ENCODE measurements at places on chromosomes 7 and 10.
A peak's percentile ranks its signal among the peaks of the same experiment; 100 is the strongest.

- no peak for DNase-seq
These were observed 154.5 kb downstream of the SGMS1 start for GRCh38 chr10:50469288-50469687.

DNA sequence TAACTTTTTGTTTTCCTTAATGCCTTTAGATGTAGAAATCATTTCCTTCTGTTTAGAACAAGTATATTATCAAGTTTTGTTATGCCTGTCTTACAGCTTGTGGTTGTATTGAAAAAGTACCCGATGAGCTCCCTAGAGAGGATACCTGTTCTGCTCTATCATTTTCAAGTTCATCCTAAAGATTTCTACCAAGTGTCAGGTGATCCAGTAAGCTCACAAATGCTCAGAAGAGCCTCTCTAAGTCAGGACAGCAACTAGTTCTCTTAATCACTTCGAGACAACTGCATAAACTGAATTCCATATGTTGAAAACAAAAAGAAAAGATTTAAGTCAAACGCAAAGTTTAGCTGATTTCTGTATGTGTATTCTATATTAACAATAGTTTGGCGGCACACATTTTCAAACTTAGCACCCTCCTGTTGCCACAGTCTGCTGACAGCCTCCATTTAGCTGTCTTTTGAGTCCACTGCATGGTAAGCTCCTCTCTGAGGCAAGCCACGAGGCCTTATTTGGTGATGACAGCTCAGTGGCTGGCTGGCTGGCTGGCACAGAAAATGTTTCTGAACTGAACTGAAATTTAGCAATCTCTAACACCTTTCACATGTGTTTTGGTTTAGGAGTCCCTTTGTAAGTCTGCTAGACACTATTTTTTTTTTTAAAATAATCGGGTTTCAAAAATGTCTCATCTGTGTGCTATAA, 59.4 kb downstream of the SEMA3C start:
- DNase-seq = no peak

DNA sequence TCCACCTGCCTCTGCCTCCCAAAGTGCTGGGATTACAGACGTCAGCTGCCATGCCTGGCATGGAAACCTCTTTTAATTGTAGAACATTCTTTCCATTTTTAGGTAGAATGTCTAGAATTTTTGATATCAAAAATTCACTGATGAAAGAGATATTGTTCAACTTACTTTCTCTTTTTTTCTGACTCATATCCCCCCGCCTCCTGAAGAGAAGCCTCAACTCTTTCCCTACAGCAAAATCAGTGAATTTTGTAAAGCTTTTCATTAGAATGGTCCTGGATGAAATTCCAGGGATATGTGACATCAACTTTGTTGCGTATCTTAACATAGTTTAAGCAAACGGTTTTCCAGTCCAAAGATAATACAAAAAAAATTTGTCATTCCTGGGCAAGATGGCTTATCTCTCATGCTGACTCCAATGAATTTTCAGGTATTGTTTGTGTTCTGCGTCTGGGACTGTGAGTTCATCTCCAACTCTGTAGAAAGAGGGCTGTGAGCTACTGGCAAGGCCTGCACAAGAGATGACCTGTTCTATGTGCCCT, 256.8 kb downstream of the BMPER start:
- DNase-seq = no peak

GRCh38 chr7:2710286-2710655, 22.3 kb downstream of the AMZ1 start:
- DNase-seq = no peak

GRCh38 chr10:61588770-61589211, 73.9 kb upstream of the CABCOCO1 start:
- DNase-seq = no peak

GRCh38 chr7:44285561-44285960, 39.8 kb downstream of the CAMK2B start:
- no peak for DNase-seq

- no peak for DNase-seq
These were observed 9.0 kb upstream of the CHUK start for GRCh38 chr10:100238429-100238828.

DNA sequence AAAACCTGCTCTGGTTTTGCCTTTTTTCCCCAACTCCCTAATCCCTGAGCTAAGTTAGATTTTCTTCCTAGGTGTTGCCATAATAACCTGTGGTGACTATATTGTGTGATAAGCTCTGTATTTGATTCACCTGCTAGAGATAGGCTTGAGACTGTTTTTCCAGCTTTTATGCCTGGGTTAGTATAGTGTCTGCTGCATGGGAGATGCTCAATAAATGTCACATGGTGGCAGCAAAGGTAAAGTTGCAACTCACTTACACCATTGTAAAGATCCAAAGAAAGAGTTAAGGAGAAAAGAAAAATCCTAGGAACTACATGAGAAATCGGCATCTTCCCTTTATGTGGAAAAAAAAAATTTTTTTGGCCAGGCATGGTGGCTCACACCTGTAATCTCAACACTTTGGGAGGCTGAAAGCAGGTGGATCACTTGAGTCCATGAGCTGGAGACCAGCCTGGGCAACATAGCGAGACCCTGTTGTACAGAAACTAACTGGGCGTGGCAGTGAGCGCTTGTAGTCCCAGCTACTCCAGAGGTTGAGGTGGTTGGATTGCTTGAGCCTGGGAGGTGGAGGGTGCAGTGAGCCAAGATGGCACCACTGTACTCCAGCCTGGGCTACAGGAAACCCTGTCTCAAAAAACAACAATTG, 3.7 kb downstream of the CCNJ start:
- DNase-seq = no peak

DNA sequence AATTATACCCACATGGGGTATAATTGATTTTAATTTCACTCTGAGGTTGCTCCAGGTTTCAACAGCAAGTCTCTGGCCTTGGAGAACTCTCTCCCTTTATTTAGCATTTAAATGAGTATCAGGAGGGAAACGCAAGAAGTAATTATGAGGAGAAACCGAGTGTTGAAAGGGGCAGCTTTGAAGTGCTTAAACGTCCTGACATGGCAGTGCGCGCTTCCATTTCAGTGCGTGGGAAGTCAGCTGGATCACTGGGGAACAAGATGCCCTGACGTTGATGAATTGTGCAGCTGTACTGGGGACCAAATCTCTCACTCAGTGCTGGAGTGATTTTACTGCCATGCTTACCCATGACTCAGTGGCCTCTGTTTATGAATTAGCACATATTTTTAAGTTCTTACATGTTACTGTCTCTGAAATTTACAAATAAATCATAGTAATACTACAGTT, 106.0 kb upstream of the PRR15 start:
- DNase-seq = peak; percentile 61

- no peak for DNase-seq
These were observed 332.1 kb downstream of the WDR11 start for GRCh38 chr10:121183236-121183635.

GRCh38 chr7:156019776-156020565, 207.7 kb upstream of the SHH start:
- no peak for DNase-seq

DNA sequence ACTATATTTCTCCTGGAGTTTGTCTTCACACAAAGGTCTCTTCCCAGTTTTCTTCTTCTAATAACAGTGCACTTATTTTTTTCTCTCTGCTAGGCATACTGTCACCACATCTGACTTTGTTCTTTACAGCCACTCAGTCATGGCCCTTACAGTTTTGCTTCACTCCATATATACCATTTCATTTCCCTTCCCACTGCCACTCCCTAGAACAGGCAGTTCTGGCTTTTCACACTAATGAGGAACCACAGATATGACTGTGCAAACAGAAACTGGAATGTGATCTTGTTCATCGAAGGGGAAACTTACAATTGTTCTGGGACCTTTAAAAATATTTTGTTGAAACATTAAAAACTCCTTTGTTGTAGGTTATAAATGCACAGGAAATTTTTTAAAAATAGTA, 67.3 kb downstream of the EPDR1 start:
- DNase-seq = no peak

- no peak for DNase-seq
These were observed 298.2 kb downstream of the GRID1 start for GRCh38 chr10:86068231-86069054.

DNA sequence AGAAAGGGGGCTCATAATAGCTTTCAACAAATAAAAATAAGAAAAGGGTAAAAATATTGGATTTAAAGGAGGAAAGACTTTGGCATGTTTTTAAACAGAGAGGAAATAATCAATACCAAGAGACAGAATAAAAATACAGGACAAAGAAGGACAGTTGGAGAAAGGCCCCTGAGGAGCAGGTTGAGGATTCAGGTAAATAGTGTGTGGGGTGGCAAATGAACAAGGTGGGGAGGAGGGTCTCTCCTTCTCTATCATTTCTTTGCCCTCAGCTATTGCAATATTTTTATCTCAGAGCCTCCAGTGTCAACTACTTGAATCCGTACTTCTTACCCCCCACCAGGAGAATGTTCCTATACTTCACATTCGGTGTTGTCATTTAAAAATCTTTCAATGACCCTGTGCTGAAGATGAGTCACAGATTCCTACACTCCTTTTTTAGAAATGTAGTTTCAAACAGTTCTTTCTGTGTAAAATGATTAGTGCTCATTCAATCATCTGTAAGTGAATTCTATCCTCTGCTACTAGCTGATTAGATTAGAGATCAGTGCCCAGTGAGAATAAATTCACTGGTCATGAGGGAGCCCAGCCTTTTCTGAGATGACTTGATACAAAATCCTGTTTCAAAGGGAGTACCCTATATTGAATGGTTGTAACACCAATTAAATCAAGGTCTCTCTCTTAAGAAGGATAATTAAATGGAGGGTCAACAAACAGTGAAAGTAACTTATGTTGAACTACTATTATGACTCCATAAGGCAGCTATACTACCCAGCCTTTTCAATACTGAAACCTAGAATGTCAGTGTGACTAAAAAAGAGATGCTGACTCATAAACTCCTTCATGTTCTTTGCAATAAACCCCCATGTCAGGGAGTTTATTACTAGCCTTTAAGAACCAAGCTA, 50.4 kb upstream of the WNT16 start:
- no peak for DNase-seq

- DNase-seq = no peak
These were observed 10.4 kb upstream of the ZNF22 start for GRCh38 chr10:44990302-44990655.

GRCh38 chr7:102860351-102860811, 52.4 kb upstream of the LRRC17 start:
- no peak for DNase-seq

GRCh38 chr7:150755473-150756099, 18.4 kb downstream of the GIMAP5 start:
- no peak for DNase-seq

- no peak for DNase-seq
These were observed 37.4 kb downstream of the RASGEF1A start for GRCh38 chr10:43229208-43230061.

GRCh38 chr10:60678978-60679377, 99.3 kb upstream of the CDK1 start:
- DNase-seq = no peak

DNA sequence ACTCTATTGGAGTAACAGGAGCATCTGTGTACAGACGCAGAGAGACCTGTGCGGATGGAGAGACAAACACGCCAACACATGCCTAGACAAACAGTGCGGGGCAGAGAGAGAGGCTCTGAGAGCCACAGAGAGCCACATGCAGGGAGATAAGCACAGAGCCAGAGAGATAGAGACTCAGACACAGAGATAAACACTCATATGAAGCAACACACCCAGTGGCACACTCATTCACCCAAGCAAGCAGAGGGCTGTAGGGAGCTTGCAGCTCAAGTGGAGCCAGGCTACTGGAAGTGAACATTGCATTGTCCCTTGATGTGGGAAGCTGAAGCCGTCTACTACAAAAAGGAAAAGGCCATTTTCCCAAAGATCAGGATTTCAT, 46.6 kb upstream of the PODXL start:
- DNase-seq = no peak

DNA sequence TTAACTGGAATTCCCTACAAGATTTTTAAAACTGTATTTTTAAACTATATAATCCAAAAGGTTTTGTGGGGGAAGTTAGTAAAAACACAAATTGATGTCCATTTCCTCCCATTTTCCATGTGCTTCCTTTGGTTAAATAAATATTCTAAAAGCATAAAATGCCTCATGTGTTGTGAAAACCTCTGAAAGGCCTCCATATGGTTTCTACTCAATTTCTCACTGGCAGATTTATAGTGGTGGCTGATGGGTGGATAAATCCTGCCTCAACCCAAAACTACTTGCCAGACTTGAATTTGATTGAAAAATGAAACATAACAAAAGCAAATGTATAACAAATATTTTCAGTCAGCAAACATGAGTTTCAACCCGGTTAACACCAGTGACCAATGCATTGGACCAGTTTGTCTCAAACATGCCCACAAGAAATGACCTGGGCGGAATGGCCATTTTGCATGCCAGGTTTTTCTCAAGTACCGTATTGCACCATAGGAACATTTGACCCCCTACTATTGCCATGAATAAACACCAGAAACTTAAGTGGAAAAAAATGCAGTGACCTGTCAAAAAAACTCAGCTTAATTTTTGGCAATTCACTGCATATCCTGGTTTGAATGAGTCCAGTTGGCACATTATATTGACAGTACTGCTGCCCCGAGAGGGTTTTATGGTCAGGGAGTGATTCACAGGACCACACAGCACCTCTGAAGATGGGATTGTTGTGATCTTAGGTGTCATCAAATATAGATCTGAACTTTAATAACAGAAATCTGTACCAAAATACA, 454.6 kb upstream of the ANKRD30A start:
- DNase-seq = no peak

DNA sequence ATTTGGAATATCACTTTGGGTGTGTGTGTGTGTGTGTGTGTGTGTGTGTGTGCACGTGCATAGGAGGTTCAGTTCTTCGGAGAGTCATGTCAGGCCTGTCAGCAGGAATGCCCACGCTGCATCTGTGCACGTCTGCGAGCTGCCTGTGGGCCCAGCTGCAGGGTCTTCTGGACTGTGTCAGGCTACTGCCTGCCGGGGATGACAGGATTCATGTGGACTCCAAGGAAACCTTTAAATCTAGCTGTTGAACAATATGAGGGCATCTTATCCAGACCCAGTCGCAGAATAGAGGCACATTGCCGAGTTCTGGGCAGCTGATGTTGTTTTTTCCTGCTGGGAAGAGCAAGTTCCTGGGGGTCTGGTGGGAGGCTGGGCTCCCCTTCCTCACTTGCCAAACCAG, 19.0 kb downstream of the AQP1 start:
- DNase-seq = no peak

- DNase-seq = no peak
These were observed 145.3 kb downstream of the SEMA3A start for GRCh38 chr7:84049071-84049836.

DNA sequence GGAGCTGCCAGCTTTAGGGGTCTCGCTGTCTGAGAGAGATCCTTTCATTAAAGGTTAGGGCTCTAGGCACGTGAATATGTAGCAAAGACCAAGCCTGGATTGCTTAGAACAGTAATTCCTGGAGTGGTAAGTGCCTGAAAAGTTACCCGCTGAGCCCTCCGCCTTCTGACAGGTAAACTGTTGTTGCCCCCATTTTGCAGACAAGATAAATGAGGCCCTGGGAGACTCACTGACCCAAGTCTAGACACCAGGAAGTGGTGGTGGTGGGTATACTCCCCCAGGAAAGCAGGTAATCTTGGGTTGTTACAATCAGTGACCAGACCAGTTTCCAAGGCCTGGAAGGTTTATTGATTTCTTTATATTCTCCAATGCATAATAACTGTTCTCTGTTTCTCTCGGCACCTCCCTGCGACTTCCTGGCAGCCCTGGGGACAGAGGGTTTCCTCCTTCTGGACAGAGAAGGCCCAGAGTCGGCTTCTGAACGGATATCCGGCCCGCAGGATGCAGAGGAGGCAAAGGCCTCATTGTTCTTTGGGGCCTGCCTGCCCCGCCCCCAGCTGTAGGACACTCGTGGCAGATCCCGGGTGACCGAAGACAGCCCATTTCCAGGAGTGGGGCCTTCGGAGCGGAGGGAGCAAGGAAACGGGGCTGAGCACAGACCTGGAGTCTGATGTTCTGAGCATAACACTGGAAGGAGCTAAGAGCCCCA, 1.3 kb upstream of the GRK5 start:
- DNase-seq = no peak

Data from renal cortex interstitium (tissue), 15 donors.